ENCODE measurements at places on chromosomes 2 and 18. TPM values are rescaled to one million over a fixed set of nuclear protein-coding genes. Genes with fewer than 3 reads are reported as not detected.
A peak's percentile ranks its signal among the peaks of the same experiment; 100 is the strongest.

- no peak for DNase-seq
- H3K4me1 ChIP-seq, result no peaks in the 10 kb centered on the region
- H3K27me3 ChIP-seq, result no peaks in the 10 kb centered on the region
- H3K27ac ChIP-seq, result no peak overlapping the region
- H3K4me3 ChIP-seq, result no peak overlapping the region
Observed at GRCh38 chr18:47571957-47572356, 320.5 kb upstream of the SKOR2 start.

The VWA3B gene
- not detected for total RNA-seq

- H3K27ac ChIP-seq, result no peak overlapping the region
- DNase-seq, result no peak
- H3K4me3 ChIP-seq, result no peak overlapping the region
- H3K27me3 ChIP-seq, result no peaks in the 10 kb centered on the region
Observed at GRCh38 chr2:140662504-140662903, 1468.3 kb downstream of the LRP1B start.

DNA sequence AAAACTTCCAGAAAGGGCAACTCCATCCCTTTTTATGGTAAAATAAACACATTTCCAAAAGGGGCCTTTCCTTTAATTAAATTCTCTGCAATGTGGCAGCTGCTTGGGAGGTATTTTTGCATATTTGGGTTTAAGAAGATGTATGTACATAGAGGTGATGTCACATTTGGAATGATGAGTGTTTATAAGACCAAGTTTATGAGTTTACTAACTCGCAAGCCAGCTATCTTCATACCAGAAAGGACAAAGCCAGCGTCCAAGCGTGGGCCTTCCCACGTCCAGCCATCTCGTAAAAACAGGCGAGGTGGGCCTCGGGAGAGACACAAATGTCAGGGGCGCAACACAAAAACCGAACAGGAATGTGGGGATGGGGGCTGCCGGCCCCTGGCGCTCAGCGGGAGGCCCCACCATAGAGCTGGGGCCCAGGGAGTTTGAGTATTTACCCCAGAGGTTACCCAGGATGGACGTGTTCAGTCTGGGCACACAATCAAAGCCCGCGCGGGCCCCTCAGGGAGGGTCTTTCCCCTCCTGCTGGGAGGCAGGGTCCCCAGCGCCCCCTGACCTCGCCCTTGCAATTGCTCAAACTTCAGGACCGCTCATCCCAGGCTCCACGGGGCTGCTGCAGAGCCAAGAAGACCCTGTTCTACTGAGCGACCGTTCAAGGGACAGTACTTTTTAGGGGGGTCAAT is 137.3 kb downstream of the TWIST2 start:
- H3K4me1 ChIP-seq, result no peaks in the 10 kb centered on the region
- DNase-seq, result no peak
- no peaks in the 10 kb centered on the region for H3K27me3 ChIP-seq
- H3K27ac ChIP-seq, result no peak overlapping the region
- H3K4me3 ChIP-seq, result no peak overlapping the region

- H3K27me3 ChIP-seq, result no peaks in the 10 kb centered on the region
- peaks cover 25% of the 10 kb centered on the region for H3K4me1 ChIP-seq
- no peak overlapping the region for H3K27ac ChIP-seq
- DNase-seq, result peak; percentile 53
- no peak overlapping the region for H3K4me3 ChIP-seq
- no peaks in the 10 kb centered on the region for H3K36me3 ChIP-seq
Observed at GRCh38 chr2:7525746-7526145, 608.5 kb downstream of the RNF144A start.

DNA sequence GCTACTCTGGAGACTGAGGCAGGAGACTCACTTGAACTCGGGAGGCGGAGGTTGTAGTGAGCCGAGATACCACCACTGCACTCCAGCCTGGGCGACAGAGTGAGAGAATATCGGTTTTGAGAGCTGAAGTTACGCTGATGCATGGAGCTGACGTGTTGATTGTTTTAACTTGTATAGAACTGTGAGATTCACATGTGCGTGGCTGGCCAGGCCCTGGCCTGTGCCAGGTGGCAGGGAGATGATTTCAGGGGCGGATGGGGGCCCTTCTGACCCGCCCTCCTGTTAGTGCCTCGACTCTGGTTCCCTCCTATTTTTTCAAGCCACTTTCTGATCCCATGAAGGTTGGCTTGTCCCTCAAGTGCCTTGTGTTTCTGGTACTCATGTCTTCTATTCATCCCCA is 25.7 kb downstream of the GATA6 start:
- peaks cover 11% of the 10 kb centered on the region for H3K36me3 ChIP-seq
- no peak overlapping the region for H3K27ac ChIP-seq

The SLC8A1 gene
- total RNA-seq, result 83.4 TPM

The ASAP2 gene
- total RNA-seq, result 49.6 TPM

Measured in GM23248 (cell line).